ENCODE measurements at places on chromosomes 12 and 14.

DNA sequence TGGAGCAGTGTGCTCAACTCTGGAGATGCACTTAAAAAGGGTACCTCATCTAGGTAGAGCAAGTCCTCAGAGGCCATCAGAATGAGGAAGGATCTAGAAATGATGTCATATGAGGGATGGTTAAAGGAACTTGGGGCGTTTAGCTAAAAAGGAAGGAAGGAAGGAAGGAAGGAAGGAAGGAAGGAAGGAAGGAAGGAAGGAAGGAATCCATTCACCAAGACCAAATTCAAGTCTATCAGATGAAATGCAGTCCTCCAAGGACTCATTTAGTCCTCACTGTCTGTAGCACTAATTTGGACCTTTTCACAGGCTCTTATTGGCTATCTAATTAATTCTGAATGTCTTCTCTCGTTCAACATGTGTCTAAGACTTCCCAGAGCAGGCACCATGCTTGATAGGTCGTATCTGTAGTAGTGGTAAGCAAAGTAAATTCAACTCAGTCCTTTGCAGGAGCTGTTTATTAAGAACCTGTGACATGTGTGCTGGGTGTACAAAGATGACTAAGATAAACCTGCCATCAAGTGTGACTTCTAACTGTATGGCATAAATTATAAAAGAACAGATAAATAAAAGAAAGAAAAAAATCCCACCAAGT is 63.5 kb downstream of the LLPH start:
- no peak for DNase-seq

- DNase-seq = no peak
These were observed 488.8 kb downstream of the BCAT1 start for GRCh38 chr12:24460099-24460498.

DNA sequence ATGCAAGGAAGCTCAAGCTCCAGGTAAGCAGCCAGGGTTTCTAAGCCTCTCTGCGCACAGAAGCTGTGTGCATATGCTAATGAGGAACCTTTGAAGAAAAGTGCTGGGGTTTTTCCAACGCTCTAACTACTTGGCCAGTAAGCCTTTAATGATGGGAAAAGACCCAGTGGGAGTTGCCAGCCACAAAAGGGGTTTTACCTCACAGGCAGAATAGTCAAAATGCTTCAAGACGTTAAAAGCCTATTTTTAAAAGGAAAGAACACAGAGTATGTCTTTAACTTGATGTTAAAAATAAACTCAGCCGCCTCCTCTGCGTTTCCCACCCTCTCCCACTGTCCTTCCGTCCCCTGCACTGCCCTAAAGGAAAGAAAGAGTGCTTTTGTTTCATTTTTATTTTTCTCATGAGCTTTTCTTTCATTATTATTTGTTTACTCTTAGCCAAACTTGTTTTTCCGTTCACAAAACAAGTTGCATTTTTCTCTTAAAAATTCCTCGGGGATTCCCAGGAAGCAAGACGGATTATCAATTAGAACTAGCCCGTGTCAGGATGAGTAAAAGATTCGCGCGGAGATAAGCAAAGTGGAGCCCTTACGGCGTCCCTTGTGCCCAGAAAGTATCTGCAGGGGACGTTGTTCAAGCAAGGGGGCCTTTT is 209.8 kb upstream of the NUDT4 start:
- DNase-seq = no peak

GRCh38 chr14:52154992-52155650 is 86.3 kb upstream of the NID2 start:
- no peak for DNase-seq

- DNase-seq = no peak
These were observed 15.6 kb upstream of the CALM1 start for GRCh38 chr14:90381011-90381786.

- DNase-seq = no peak
These were observed 15.0 kb upstream of the PPP1R13B start for GRCh38 chr14:103862393-103862782.

GRCh38 chr12:54208591-54208990 is 19.8 kb upstream of the SMUG1 start:
- DNase-seq = no peak

DNA sequence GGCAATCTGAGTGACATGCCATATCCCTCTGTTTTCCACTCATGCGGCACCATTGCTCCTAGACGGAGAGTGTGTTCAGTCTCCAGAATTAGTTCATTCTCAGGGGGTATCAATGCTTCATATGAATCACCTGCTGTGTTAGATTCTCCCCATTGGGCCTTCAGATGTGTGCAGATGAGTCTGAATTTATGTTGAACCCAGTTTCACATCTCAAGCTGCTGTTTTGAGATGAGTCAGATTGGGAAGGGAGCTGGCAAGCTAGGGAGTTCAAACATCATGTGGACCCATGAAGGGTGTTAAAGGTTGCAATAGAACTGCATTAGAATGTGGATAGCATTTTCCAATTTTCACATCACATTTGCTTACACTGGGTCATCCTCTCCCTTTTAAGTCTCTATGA is 46.9 kb upstream of the KCNA1 start:
- no peak for DNase-seq

DNA sequence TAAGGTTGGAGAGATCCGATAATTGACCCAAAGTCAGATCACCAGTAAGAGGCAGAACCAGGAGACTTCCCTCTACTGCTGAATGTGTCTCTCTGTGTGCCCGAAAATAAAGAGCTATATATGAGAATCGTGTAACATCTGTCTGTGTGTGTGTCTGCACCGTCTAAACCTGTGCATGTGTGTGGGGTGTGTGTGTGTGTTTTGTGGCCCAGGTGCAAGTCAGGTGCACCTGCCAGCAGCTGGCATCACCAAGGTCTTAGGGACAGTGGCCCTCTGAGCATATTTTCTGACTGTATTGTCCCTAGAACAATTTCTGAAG is 24.7 kb upstream of the KRT78 start:
- DNase-seq = no peak

GRCh38 chr12:14570231-14570630 is 2.5 kb upstream of the PLBD1 start:
- no peak for DNase-seq

- DNase-seq = no peak
These were observed 514.8 kb downstream of the SLC6A15 start for GRCh38 chr12:84397846-84398245.

DNA sequence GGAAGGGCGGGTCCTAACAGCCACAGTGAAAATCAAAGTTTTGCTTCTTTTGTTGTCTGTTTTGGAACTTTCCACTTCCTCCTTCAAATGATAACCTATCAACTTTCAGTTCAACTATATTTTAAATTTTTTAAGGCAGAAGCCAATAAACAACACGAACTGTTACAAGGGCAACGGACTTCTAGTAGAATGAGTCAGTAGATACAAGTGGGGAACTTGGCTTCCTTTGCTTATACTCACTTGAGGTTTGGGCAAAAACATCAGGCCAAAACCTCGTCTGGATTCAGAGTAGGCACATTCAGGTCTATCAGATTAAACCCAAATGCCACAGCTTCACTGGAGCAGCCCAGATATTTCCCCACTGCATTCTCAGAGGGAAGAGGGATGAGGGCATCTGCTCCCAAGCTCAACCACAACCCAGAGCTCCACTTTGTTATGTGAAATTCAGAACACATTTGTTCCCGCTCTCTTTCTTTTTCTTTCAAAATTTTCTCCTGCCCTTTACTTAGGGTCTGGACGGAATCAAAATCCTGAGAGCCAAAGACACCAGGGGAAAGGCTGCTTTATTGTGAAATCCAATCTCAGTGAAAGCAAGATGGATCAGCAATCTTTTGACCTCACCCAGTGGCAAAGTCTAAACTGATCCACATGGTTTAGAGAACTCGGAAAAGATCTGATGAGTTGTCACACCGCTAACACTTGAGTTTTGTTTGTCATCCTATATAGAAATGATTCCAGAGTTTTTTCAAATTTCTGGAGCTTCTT is 152.5 kb upstream of the BTG1 start:
- no peak for DNase-seq

All from AML-193 (cell line).